ENCODE measurements at places on chromosomes 7 and 10. TPM values are rescaled to one million over a fixed set of nuclear protein-coding genes. Genes with fewer than 3 reads are reported as not detected.
A peak's percentile ranks its signal among the peaks of the same experiment; 100 is the strongest.

DNA sequence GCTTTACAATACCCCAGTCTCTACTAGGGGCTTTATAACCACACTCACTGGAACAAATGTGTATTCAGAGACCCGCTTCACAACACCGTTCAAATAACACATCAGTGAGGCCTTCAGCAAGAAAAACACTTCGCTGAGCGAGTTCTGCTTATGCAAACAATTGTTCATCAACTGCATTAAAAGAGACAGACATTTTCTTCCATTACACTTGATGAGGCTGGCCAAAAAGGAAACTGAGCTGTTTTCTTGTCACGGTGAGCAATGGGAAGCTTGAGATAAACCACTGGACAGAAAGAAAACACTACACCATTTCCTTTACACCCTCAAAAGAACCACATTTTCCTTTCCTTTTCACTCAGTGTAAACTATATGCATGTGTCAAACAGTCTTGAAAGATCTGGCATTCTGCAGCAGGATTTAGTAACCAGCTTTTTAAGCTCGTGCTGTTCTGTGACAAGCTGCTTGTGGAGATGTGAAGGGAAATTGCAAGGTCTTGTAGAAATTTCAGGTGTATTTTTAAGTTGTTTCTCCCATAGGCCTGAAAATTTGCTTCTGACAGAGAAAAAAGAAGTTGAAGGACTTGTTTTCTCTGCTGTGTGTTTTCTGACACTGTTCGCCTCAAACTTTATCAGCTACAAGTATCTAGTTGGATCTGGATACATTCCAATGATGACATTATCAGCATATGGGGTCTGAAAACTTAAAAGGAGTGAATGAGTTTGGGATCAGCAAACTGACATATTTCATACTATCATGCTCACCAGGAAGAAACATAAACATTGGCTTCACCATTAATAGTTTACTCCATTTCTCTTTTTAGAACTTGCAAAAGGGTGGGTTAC, 693.1 kb downstream of the PARD3 start:
- DNase-seq, result no peak
- H3K4me3 ChIP-seq, result no peak overlapping the region
- H3K27ac ChIP-seq, result no peak overlapping the region
- no peaks in the 10 kb centered on the region for H3K27me3 ChIP-seq
- no peaks in the 10 kb centered on the region for H3K4me1 ChIP-seq

- no peaks in the 10 kb centered on the region for H3K36me3 ChIP-seq
- no peak overlapping the region for H3K27ac ChIP-seq
- DNase-seq, result no peak
- H3K27me3 ChIP-seq, result no peaks in the 10 kb centered on the region
- no peaks in the 10 kb centered on the region for H3K4me1 ChIP-seq
- no peak overlapping the region for H3K4me3 ChIP-seq
These were observed 201.0 kb upstream of the IMMP2L start for GRCh38 chr7:111763221-111763801.

DNA sequence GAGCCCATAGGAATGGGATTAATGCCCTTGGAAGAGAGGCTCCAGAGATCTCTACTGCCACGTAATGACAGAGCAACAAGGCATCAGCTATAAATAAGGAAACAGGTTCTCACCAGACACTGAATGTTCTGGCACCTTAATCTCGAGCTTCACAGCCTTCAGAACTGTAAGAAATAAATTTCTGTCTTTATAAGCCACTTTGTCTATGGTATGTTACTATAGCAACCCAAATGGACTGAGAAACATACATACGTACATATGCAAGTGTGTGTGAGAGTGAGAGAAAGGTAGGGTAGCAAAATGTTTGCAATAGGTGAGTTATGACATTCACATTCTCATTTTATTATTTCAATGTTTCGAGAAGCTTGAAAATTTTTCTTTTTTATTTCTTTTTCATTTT, 22.1 kb upstream of the HTR5A start:
- no peak overlapping the region for H3K4me3 ChIP-seq
- H3K27ac ChIP-seq, result no peak overlapping the region
- H3K4me1 ChIP-seq, result no peaks in the 10 kb centered on the region

DNA sequence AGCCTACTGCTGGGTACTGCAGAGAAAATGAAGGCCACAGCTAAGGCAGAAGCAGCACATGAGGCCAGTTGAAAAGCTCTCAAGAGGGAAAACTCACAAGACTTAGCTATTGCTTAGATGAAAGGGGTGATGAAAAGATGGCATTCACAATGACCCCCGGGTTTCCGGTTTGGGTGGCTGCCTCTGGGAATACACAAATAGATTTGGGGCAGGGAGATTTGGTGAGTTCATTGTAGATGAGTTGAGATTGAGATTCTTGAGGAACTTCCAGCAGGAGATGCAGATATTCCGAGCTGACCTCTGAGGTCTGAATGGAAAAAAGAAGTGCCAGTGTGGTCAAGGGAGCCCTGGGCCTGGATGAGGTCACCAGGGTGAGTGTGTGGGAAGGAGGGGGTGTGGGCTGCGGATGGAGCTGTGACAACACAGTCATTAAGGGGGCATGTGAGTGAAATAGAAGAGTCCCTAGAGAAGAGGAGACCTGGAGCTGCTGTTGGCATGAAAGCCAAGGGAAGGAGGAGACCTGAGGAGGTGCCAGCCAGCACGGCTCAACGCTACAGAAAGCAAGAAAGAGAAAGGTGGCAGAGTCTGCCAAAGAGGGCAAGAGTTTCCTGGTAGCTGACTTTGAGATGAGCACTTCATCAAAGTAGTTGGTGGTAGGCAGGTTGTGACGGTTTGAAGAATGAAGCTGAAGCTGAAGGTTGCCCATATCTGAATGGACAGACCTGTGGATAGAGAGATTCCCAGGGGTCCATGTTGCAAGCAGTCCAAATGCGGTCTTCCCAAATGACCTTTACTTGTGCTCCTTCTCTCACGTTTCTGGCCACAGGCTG, 43.7 kb downstream of the HIF1AN start:
- DNase-seq, result no peak
- no peak overlapping the region for H3K4me3 ChIP-seq
- no peaks in the 10 kb centered on the region for H3K36me3 ChIP-seq
- H3K27ac ChIP-seq, result no peak overlapping the region

GRCh38 chr7:27211084-27211446, 11.2 kb upstream of the HOXA13 start:
- H3K4me3 ChIP-seq, result no peak overlapping the region
- peaks cover 8% of the 10 kb centered on the region for H3K27me3 ChIP-seq
- no peaks in the 10 kb centered on the region for H3K36me3 ChIP-seq
- DNase-seq, result no peak
- peak overlapping the region; percentile 60 for H3K27ac ChIP-seq

DNA sequence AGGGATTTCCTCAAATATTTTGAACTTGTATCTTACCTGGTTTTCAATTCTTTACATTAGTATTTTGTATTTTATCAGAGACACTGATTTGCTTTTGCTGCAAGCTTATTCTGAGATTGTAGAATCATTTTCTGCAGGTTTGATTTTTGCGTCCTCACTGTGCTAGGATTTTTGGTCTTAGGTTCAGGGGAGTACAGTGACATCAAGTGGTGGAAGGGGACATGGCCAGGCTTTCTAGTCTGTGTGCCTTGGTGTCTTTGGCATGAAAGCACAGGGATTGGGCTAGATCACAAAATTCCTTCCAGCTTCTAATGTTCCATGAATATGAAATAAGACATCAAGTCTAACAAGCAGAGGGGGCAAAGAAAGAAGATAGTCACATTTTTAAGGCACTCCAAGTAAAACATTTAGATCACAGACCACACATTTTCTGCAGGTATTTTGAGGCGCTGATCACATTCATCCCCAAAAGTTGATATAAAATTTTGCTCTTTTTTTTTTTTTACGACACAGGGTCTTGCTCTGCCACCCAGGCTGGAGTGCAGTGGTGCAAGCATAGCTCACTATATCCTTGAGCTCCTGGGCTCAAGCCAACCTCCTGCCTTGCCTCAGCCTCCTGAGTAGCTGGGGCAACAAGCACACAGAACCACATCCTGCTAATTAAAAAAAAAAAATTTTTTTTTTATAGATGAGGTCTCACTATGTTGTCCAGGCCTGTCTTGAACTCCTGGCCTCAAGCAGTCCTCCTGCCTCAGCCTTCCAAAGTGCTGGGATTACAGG, 124.4 kb downstream of the PON1 start:
- H3K27ac ChIP-seq, result no peak overlapping the region
- no peaks in the 10 kb centered on the region for H3K27me3 ChIP-seq
- no peaks in the 10 kb centered on the region for H3K36me3 ChIP-seq
- no peak overlapping the region for H3K4me3 ChIP-seq

DNA sequence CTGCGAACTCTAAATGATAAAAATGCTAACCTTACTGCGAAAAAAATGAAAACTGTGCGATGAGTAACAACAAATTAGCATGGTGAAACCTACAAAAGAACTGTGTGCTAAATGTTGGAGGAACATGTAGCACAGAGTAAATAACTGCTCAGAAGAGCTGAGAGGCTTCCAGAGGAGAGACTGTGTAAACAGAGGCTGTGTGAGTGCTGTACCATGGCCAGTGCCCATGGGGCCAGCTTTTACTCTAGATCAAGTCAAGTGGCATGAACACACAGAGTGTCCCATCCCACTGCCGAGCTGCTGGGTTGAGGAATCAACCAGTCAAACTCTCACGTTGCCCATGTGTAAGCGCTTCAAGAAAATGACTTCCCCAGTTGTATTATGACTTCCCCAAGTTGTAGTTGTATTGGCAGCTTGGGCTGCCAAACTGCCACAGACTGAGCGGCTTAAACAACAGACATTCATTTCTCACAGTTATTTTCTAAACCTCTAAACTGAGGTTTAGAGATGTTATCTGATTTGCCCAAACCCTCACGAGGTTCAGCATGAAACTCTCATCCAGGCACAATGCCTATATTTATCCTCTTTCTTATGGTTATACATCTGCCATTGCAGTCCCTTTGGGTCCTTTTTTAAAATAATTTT, 270.7 kb downstream of the ABCA13 start:
- H3K27ac ChIP-seq, result no peak overlapping the region
- no peaks in the 10 kb centered on the region for H3K27me3 ChIP-seq
- H3K4me1 ChIP-seq, result no peaks in the 10 kb centered on the region
- no peaks in the 10 kb centered on the region for H3K36me3 ChIP-seq
- DNase-seq, result no peak

- H3K27me3 ChIP-seq, result no peaks in the 10 kb centered on the region
- H3K36me3 ChIP-seq, result no peaks in the 10 kb centered on the region
- H3K4me1 ChIP-seq, result no peaks in the 10 kb centered on the region
These were observed 1472.6 kb upstream of the CELF2 start for GRCh38 chr10:9545073-9545472.

- H3K27ac ChIP-seq, result no peak overlapping the region
- H3K36me3 ChIP-seq, result no peaks in the 10 kb centered on the region
- no peak for DNase-seq
These were observed 7.5 kb downstream of the MARCHF5 start for GRCh38 chr10:92298487-92298886.

Gene GSTK1
- 272 TPM for total RNA-seq

Gene TMEM196
- not detected for total RNA-seq

All from colonic mucosa (tissue), 4 donors.